Stimulated activated CD4-positive, alpha-beta T cell treated with anti-CD3 and anti-CD28 coated beads, TNF-alpha, amount 100 ng/mL, for 1 hour (primary cell): ENCODE measurements at places on chromosomes 2 and 18.

DNA sequence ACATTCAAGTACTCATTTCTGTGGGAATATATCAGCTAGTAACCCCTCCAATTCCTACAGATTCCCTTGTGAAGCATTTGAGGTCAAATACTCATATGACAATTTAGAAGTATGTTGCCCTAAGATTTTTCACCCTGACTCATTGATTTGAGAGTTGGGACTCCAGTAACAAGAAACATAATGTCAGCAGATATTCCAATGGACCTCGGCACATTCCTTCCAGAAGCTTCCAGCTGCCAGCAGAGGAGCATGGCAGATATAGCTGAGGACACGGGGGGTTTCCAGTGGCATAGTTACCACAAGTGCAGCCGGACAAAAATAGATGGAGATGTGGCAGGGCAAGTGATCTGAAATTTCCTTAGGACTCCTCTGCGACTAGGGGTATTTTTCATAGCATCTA lies 101.9 kb upstream of the ARHGAP28 start:
- DNase-seq, result no peak

DNA sequence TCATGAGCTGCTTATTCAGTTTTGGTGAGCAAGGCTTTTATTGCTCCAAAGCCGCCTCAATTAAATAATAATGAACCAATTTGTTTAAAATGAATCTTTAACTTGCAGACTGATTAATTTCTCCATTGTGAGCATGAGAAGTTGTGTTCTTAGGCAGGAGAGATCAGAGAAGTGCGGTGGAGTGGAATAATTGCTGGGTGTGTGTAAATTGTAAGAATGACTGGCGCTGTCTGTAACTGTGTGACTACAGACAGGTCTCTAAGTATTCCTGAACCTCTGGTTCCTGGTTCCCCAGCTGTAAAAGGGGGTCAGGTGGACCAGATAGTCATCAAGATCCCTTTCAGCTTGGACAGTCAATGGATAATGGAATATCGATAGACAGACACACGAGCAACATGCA lies 98.0 kb upstream of the EFEMP1 start:
- no peak for DNase-seq

GRCh38 chr2:234162861-234163260 lies 112.4 kb downstream of the SPP2 start:
- DNase-seq, result no peak

DNA sequence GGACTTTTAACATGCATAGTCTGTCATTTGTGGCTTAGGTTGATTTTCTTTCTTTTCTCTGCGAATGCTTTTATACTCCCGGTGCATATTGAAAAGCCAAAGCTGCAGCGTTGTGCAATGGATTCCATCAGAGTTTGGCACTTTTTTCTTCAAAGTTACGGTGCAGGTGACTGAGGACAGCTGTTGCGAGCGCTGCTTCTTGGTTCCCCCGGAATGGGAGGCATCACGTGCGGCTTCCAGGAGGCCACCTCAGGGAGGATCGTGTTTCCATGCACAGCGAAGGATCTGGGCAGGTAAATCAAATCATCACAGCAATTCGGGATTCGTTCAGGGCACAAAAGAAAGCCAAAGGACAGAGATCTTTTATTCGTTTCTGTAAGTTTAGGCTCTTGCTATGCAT lies 109.6 kb upstream of the ALKAL2 start:
- DNase-seq, result no peak

DNA sequence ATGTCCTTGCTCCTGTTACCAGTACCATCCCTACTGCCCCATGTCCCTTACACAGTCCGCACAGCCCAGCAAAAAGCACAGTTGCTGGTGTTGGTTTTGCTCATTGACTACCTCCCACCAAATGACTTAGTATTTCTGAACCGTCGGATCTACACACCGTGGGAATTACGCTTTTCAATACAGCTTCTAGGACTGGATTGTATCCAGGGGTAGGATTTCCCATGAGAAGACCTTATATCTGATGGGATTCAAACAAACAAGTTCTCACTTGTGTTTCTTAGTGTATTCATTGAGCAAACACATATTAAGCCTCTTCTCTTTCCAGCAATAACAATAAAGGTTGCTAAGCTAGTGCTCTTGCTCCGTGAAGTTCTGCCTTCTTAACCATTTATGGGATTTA lies 25.8 kb downstream of the TRAPPC12 start:
- DNase-seq, result no peak

DNA sequence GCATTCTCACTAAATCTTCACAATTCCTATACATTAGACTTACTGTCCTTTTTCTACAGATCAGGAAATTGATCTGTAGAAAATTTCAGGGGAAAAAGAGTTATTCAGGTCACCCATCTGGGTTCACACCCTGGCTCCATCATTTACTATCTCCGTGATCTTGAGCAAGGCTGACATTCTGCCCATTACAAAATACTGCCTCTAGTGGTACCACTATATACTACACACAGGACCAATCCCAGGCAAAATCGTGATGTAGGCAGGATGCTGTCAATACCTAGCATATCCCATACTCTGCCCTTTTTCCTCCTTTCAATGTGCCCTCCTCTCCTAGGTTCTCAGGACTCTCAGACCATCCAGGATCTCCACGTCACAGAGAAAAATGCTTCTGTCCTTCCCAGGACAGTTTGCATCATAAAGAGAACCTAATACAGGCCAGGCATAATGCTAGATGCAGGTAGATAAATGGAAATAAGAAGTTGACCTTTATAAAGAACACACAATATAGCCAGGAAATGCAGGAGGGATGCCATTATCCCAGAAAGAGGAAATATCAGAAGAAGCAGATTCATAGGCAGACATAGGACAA lies 101.9 kb downstream of the CDH20 start:
- no peak for DNase-seq

- no peak for DNase-seq
Measured at GRCh38 chr2:195320413-195320973, 336.5 kb upstream of the SLC39A10 start.

GRCh38 chr2:105734762-105735538 lies 9.8 kb upstream of the NCK2 start:
- DNase-seq, result no peak

GRCh38 chr18:50636366-50637057 lies 76.6 kb downstream of the MAPK4 start:
- DNase-seq, result no peak

- DNase-seq, result no peak
Measured at GRCh38 chr18:11871501-11871900, 20.3 kb downstream of the CHMP1B start.

DNA sequence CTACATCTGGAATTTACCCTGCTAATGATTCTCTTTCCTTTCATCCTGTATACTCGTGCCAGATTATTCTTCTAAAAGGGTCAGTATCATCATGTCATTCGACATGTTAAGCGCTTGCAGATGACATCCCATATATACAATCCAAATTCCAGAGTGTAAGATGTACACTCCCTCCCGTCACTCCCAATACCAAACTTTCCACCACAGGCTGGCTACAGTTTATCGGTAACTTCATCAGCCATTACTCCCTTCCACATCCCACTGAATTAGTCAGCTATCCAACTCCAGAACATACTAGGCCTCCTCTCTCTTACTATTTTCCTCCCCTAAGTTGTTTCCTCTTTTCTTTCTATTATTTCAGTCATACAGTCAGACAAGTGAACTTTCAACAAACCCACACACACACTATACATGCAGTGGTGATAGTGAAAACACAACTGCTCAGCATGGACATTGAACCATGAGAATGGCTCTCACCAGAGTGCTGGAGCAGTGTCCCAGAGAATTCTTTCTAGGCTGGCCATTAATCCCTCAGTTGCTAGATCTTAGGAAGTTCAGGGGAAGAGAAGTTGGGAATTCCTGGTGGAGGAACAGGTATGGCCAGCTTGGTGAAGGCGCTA lies 10.6 kb upstream of the NMI start:
- no peak for DNase-seq

DNA sequence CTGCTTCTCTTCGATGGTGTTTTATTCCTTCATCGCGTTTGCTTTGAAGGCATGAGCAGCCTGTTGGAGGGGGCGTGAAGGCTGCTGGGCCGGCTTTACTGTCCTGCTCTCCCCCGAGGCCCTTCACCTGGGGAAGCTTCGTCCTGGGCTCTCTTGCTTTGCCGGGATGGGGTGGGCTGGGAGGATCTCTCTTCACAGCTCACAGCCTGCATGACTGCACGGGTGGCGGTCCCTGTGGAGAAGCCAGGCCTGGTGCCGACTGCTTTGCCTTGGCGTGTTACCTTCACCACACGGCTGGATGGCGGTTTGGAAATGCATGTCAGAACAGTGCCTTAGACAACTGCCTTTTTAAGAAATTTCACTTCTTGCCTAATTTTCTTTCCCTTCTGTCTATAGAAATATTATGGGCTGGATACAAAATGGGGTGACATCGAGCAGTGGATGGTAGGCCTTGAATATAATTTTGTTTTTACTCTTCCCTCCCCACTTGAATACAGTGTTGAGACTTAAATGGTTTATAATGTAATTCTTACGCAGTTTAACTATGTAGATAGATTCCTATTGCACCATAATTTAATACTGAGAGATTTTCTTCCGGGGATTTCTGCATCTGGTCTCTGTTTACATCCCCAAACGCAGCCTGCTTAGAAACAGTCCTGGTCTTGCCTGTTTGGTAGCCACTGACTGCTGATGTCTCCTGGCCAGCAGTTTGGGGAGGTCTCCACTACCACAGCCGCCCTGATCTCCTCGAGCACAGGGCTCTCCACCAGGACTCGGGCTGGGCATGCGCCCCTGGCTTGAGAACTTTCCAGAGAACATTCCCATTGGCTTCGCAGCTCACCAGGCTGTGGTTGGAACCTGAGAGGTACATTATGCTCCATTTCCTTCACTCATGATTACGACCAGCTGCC lies 81.0 kb upstream of the RBM44 start:
- DNase-seq, result no peak

GRCh38 chr18:74896390-74896991 lies 298.8 kb downstream of the ZNF407 start:
- peak; percentile 8 for DNase-seq

- no peak for DNase-seq
Measured at GRCh38 chr2:10303694-10304378, 1.1 kb downstream of the HPCAL1 start.

DNA sequence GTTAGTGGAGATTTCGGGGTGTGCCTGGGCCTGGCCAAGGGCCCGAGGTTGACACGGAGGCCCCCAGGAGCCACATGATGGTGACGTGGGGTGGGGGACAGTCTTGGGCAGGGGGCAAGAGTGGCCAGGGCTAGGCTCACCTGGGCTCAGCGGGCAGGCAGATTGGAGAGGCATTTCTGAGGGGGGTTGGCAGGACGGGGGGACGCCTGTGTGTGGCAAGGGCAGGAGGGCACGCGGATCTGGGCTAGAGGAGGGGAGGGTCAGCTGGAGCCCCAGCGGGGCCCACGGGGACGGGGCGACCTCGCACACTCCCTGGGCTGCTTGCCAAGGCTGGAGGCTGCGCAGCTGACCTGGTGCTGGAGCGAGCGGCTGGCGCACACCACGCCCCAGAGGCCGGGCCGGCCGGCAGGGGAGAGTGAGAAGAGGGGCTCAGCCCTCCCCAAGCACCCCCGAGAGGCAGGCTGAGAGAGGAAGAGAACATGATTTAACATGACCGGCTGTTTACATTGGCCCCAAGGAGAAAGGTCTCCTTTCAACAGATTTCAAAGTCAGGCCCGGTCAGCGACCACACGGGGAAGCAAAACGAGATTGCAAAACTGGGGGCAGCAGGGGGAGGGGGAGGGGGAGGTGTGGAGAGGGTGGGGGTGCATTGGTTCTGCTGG lies 38.0 kb upstream of the SNED1 start:
- DNase-seq, result no peak

DNA sequence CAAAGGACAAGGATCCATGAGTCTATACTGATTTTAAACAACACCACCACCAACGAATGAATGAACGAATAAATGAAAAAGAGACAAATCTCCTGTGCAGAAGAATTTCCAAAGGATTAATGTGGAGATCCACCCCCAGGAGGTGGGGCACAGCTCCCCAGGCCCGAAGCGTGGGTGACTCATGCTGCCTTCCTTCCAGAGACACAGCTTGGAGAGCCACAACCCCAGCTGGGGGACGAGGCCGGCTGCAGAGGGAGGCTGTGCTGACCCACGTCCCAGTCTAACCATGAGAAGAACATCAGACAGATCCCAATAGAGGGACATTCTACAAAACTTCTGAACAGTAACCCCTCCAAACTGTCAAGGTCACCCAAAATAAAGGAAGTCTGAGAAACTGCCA lies 557.3 kb upstream of the SALL3 start:
- no peak for DNase-seq

DNA sequence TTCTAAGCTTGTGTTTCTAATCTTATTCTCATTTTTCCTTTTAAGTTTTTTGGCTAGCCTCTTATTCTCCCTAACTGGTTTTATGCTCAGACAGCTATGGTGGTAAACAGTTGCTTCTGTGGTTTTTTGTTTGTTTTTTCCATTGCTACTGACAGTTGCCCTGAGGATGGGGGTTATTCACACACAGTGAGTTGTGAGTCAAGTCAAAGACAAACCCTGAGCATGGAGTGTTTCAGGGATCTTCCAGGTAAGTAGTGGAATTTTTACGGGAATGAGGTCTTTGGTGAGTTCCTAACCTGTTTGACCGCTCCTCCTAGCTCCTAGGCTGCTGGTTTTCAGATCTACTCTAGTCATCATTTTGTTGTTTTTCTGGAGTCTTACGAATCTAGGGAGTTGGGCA lies 162.8 kb downstream of the ZNF407 start:
- no peak for DNase-seq

GRCh38 chr18:48589797-48590519 lies 51.1 kb downstream of the CTIF start:
- DNase-seq, result no peak

DNA sequence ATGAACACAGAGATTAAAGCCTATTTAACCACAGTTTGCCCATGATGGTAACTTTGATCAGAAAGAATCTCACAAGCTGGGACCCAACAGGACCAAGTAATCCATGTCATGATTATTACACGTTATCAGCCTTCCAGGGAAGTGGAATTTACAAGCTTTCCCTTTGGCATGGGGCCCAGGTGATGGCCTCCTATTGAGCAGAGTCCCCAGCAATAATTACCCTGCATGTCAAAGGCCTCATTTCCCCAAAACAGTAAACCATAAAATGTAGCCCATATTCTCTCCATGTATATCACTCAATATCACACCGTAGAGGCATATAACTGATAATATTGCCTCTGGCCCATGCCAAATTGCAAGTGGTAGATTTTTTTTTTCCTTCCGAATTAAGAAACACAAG lies 38.9 kb downstream of the PRKRA start:
- DNase-seq, result no peak
